Astrocyte of the cerebellum (primary cell): ENCODE measurements at places on chromosomes 3 and 15.

- DNase-seq, result no peak
Measured at GRCh38 chr3:68943753-68944500, 11.6 kb upstream of the TAFA4 start.

- DNase-seq, result no peak
Measured at GRCh38 chr3:53849916-53850315, 3.5 kb downstream of the IL17RB start.

GRCh38 chr15:58503139-58504027 is 71.6 kb downstream of the LIPC start:
- no peak for DNase-seq

- no peak for DNase-seq
Measured at GRCh38 chr3:126337980-126338651, 19.1 kb downstream of the KLF15 start.

DNA sequence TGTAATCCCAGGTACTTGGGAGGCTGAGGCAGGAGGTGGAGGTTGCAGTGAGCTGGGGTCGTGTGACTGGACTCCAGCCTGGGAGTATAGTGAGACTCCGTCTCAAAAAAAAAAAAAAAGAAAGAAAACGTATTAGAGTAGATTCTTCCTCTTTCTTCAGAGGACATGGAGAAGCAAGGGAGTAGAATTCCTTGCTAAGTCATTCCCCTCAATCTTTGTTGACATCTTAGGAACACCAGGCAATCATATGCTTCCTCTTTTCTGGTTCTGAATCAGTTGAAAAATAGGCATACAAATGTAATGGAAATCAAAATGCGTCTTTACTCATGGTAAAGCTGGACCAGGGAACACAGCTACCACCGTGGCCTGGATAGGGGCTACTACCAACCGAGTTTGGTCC is 38.3 kb upstream of the ATOSA start:
- DNase-seq, result no peak
